ENCODE measurements at places on chromosomes 1 and 21.

DNA sequence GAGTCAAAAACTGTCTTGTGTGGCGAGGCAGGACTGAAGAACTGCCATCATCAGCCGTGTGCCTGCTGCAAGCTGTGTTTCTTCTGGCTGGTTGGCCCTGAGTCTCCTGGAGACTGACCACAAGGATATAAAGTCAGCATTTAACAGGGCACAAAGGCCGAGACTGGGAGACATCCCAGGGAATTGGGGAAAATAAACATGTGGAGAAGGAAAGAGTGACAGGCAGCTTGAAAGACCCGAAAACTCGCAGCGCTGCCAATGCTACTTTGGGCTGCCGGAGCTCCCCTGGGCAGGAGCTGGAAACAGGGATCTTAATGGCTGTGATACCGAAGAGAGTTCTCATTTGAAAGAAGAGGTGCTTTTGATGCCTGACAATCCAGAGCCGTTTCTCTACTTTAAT, 125.3 kb upstream of the HMGB4 start:
- DNase-seq: no peak

GRCh38 chr1:147850737-147851136, 51.9 kb upstream of the GJA8 start:
- no peak for DNase-seq

GRCh38 chr1:101496109-101496508, 259.3 kb downstream of the S1PR1 start:
- DNase-seq: no peak

GRCh38 chr1:72634946-72635345, 352.6 kb upstream of the NEGR1 start:
- no peak for DNase-seq

DNA sequence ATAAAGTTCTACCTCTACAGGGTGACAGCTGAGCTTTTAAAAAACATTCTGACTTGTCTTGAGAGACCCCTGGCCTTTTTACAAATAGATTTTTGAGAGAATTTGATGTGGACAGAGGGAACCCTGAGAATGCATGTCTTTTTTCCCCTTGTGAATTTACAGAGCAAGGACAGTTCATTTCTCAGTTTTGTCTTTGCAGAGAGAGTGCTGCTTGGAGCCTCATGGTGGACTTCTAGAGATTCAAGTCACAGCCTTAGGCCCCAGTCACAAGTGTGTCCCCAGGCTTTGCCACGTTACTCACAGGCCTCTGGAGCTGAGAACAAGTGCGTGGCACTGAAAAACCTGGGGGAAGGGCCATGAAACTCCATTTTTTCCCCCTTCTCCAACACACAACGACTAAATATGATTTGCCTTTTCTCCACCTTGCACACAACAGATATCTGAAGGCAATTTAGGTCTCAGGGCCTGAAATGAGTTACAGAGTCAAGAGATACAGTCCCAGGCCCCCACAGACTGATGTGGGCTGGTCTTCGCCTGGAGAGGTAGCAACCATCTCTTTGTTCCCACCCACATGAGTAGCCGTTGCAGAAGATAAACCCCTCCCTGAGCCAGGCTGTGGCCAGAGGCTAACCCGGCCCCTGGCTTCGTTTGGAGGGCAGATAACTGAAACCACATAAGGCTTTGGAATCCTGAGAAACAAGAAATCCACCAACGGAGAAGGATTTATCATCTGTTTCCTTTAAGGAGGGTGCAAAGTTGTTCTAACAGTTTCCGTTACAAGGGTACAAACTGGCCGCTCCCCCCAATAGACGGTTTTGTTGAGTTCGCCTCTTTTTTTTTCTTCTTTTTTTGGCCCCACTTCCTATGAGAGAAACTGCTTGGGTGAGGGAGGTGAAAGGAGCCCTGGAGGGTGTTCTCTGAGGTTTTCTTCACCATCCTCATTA, 1.0 kb upstream of the PIGV start:
- DNase-seq: peak; percentile 81

GRCh38 chr1:22816067-22816775, 105.6 kb downstream of the EPHB2 start:
- no peak for DNase-seq

- DNase-seq: no peak
These were observed 63.2 kb downstream of the NENF start for GRCh38 chr1:212495766-212496494.

DNA sequence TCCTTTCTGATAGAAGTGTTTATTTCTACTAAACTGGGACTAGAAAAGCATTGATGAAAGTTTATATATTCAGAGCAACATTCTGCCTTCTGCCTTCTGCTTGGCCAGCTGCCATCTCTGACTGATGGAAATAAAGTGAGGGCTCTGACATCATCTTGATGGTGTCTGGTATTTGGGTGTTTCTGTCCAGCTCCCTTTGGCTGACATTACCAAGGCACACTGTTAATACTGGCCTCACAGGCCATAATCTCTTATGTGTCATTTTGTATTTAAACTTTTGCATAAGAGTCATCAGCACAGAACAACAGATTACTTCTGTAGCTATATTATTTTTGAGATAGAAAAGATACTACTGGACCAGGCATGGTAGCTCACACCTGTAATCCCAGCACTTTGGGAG, 216.9 kb downstream of the RYR2 start:
- peak; percentile 76 for DNase-seq

DNA sequence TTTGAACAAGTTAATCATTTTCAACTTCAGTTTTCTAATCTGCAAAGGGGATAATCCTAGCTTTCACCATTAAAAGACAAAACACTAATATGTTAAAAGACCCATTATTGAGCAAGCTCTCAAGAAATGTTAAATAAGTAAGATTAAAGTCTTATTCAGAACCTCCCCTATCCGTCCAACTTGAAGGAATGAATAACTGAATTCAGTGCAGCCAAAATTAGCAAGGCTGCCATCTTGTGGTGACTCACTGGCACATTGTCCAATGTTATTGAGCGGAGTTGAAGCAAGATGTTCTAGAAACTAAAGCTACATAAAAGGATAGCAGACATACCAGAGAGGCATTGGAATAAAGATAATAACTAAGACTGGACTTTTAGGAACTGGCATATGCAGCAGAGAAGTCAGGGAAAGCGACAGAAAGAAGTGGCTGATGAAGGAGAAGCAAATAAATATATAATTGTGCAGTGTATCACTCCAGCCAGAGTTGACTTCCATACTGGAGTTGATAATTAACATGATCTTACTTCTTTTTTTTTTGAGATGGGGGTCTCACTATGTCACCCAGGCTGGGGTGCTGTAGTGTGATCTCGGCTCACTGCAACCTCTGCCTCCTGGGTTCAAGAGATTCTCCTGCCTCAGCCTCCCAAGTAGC, 8.2 kb upstream of the CAP1 start:
- DNase-seq: peak; percentile 64

DNA sequence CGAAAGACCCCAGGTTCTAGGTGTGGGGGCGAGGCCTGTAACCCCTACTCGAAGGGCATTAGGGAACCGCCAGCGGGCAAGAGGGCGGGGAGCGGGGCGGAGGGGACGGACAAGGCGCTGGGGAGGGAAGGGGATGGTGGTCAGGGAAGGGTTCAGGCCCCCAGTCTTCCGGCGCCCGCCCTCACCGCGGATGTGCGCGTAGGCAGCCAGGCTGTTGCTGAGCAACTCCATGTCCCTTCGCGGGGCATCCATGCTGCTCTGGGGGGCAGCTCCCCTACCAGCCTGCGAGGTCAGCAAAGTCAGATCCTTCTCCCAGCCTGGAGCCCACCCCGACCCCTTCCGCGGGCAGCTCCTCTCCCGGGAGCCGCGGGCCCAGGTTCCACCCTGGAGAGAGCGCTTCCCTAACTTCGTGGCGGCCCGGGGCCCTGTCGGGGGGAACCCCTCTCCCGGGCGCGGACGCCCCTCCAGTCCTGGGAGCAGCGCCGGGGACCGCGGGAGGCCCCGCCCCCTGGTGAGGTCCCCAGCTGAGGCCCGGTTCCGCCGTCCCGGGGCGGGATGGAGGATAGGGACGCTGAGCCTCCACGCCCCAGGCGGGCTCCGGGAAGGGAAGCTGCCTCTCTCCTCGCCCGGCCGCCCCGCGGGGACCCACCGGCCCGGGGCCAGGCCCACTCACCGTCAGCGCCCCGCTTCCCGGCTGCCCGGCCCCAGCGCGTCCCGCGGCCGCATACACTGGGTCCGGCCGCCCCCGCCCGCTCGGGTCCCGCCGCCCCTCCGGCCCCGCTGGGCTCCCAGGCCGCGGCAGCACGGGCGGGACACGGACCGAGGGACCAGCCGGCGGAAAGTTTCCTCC, 434 bp downstream of the EVA1B start:
- DNase-seq: peak; percentile 67

- peak; percentile 77 for DNase-seq
These were observed 5.4 kb upstream of the NTNG1 start for GRCh38 chr1:107135463-107135862.

DNA sequence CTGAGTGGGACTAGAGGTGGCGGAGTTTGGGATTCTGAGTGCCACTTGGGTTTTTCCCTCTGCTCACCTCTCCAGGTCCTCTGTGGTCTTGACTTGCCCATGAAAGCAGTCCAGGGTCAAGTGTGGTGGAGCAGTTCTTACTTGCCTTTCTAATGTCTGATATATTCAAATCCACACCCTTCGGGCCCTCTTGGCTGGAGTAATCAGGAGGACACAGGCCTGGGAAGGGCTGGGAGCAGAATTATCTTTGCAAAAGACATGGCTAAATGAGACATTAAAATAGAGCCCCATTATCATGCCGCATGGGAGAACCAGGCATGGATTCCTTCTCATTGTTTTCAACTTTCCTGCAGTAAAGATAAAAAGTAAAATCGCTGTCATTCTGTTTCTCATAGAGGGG, 74.0 kb downstream of the NFASC start:
- no peak for DNase-seq

GRCh38 chr1:239587066-239587465, 200.7 kb downstream of the CHRM3 start:
- no peak for DNase-seq

DNA sequence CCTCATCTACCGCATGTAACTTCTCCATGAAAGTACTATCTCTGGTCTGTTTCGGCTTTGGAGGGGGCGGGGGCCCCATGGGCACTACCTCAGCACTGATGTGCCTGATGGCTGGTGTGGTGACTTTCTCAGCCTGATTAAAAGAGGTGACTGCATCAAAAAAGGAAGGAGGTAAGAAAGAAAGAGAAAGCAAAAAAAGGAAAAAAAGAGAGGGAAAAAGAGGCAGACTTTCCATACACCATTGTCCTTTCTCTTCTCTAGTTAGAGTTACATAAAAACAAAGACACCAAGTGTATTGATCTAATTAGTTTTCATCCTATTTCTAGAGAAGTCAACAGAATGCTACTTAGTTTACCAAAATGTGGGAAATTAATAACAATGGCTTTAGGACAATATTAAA, 43.3 kb downstream of the GON4L start:
- no peak for DNase-seq

DNA sequence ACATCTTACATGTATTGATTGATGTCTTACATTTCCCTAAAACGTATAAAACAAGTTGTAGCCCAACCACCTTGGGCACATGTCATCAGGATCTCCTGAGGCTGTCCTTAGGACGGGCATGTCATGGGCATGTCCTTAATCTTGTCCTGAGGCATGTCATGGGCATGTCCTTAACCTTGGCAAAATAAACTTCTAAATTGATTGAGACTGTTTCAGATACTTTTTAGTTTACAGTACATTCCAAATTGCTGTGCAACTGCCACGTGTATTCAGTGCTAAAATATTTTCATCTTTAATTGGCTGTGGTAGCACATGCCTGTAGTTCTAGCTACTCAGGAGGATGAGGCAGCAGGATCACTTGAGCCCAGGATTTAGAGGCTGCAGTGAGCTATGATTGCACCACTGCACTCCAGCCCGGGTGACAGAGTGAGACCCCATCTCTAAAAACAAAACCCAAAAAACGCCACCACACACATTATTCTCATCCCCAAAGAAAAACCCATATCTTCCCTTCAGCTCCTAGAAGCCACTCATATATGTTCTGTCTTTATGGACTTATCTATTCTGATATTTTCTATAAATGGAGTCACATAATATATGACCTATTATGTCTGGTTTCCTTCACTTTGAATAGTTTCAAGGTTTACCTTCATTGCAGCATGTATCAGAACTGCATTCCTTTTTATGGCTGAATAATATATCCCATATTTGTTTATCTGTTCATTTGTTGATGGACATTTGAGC, 96.0 kb upstream of the BTG3 start:
- no peak for DNase-seq

DNA sequence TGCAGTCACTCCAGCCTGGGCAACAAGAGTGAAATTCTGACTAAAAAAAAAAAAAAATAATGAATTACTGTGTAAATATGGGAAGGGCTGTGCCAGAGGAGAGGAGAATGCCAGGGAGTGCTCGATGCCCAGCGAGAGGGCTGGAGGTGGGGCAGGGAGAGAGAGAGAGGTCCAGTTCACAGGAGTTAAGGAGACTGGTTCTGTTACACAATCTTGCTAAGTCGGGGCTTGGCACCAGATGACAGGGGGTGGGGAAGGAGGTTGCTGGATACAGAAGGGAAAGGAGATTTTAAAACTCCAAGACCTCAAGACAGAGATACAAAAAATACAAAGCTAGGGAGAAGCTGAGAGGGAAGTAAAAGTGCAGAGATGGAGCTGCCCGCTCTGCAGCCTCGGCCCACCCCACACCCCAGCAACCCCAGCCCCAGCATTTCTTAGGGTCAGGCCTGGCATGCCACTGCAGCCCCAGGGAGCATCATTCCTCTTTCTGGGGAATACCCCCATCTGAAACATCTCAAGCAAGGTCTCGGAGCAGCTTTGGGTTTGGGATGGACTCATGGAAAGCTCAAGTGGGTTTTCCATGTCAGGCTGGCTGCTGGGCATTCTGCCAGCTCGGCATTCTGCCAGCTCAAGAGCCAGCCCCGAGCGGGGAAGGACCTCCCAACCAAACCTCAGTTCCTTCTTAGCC, 991 bp downstream of the SELENBP1 start:
- DNase-seq: peak; percentile 54

DNA sequence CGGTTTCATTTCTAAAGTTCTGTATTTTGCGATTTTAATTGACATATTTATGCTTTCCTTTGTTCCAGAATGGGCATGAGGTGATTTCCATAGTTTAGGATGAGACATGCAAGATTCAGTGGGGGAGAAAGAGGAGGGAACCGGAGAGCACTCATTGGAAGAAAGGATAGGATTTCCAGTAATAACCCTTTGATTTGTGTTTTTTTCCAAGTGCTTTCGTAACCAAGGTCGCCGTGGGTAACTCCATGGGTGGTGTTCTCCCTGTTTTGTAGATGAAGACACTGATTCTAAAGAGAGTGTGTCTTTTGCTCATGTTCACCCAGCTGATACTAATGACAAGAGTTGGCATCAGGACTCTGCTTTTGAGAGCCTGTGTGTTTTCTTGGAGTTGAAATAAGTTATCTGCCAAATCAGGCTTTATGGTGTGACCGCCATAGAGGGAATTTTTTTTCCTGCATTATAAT, 170.1 kb downstream of the DHRS3 start:
- no peak for DNase-seq

DNA sequence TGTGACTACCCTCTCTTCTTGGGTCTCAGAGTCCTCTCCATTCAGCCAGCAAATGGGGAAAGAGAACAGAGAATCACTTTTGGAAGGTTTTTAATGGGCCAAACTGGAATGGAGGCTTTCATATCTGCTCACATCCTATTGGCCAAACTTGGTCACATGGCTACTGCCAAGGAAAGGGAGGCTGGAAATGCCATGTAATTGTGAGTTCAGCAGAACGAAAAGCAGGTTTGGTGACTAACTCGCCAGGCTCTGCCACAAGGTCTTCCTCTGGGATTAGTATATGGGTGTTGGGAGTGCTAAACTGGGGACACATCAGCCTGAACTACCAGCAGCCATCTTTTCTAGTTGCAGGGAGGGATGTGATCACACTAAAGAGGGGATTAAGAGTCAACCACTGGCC, 19.2 kb downstream of the RD3 start:
- no peak for DNase-seq

GRCh38 chr1:35564037-35564883, 6.7 kb downstream of the NCDN start:
- peak; percentile 64 for DNase-seq

GRCh38 chr1:172176206-172176605, 244.3 kb upstream of the C1orf105 start:
- no peak for DNase-seq

All from muscle of back (tissue), 13 donors.